ENCODE measurements at places on chromosomes 3 and 15.

GRCh38 chr3:58203541-58203940, 7.2 kb downstream of the DNASE1L3 start:
- no peak for DNase-seq

DNA sequence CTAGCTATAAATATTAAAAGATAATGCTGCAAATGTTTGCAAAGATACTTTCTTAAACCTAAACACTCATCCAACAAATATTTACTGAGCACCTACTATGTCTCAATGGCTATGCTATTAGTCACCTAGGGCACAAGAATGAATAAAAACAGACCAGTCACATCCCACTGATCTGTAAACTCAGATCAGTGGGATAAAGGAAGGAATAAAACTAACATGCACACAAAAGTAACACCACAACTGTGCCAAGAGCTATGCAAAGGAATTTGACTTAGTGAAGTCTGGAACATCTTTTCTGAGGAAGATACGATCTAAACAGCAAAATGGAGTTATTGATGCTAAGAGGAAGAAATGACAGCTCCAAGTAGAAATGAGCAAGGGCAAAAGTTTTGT, 56.6 kb downstream of the CBLB start:
- DNase-seq = no peak

GRCh38 chr15:66323312-66323928, 30.1 kb downstream of the DIS3L start:
- no peak for DNase-seq

DNA sequence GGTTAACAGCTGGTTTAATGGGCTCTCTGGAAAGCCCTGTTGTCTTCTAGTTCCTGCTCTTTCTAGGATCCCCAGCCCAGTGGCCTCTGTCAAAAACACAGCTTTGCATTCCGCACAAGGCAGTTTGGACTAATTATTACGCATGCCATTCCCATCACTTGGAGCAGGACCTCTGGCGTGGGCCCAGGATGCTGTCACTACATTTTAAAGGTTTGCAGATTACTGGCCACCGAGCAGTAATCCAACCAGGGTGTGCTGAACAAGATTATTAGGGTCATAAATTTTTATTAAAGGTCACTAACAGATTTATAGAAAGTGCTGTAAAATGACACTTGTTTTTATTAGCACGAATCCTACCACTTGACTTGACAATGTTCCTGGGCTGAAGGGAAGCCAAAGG, 143.6 kb upstream of the SLC6A11 start:
- no peak for DNase-seq

DNA sequence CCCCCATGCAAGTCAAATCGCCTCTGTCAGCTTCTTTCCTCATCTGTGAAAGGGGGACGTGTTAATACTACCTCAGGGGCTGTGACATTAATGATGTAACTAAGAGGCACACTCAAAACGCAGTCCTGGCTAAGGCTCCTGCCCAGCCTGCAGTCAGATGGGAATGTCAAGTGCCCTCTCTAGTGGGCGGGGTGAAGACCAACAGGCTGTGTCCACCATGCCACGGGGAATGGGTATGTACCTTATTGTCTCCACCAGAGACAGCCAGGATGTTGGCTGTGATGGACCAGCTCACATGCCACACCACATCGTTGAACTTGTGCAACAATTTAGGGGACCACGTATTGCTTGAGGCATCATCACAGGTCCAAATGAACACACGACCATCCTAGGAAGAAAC, 11.0 kb upstream of the GHRL start:
- DNase-seq = no peak

- DNase-seq = no peak
These were observed 22.4 kb downstream of the NIPA1 start for GRCh38 chr15:22808761-22809280.

GRCh38 chr15:62262305-62262941, 97.3 kb upstream of the C2CD4B start:
- DNase-seq = no peak

- DNase-seq = no peak
These were observed 1.2 kb downstream of the BRPF1 start for GRCh38 chr3:9732740-9733115.

DNA sequence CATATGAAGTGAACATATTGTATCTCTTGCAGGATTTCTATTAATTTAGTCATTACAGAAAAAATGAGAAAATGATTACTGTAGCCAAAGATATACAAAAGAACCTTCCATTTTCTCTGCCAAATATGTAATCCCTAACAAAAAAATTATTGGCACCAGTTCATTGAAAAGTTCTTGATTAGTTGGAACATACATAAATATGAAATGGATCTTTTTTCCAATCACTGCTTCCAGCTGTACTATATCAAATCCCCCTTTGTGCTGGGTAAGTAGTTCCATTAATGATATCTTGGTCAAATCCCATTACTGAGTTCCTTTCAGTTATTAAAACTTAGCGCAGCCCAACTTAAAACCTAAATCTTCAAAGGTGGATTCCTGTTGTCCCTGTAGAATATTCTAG, 263.8 kb downstream of the SLC9A9 start:
- no peak for DNase-seq

- peak; percentile 84 for DNase-seq
These were observed at the start of gene RPL14 for GRCh38 chr3:40456940-40457823. TSS of gene RPL14 (plus strand) at chr3:40457339. CDS start at chr3:40457472, 133 bp downstream.

- DNase-seq = no peak
These were observed 18.1 kb downstream of the MYO1E start for GRCh38 chr15:59354417-59355031.

DNA sequence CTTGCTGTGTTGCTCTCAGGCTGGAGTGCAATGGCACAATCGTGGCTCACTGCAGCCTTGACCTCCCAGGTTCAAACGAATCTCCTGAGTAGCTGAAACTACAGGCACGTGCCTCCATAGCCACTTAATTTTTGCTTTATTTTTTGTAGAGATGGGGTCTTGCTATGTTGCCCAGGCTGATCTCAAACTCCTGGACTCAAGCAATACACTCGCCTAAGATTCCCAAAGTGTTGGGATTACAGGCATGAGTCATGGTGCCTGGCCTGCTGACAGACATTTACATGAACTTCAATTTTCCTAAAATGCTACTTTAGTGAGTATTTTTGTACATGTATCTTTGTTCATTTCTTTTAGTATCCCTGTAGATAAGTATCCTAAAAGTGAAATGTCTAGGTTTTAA, 132.3 kb downstream of the SUCLG2 start:
- no peak for DNase-seq

GRCh38 chr3:154862265-154862664, 217.9 kb upstream of the MME start:
- peak; percentile 31 for DNase-seq

DNA sequence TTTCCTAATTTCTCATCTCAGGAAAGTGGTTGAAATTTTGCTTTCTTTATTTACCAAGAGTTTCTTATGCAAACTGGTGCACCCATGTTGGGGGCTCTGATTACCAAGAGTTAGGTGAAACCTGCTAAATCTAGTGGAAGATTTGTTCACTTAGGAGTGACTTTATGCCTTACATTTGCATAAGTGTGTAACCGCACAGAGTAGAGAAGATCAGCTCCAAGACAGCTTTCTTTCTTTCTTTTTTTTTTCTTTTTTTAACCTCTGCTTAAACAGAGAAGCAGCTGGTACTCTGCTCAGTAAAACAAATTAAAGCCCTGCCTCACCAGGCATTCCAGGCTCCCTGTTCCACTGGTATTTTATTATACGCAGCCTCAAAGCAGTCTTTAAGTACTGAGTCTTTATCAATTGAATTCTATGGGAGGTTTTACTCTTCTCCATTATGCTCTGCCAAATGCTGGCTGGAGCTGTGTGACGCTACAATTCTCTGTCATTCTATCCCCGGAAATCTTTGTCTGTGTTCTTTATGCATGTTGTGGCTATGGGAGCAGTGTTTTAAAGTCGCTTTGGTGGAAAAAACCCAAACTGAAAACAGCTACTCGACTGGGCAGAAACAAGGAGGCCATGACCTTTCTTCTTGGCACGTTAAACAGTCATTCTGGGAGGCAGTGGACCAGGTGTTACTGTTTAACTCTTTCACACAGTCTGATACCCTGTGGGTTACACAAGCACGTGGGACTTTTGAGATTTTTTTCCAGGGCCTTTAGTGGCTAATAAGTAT, 55.2 kb upstream of the GBE1 start:
- DNase-seq = no peak

- DNase-seq = no peak
These were observed 195.8 kb downstream of the PLCH1 start for GRCh38 chr3:155549087-155549486.

- DNase-seq = no peak
These were observed 609 bp downstream of the RNF13 start for GRCh38 chr3:149813367-149814281.

DNA sequence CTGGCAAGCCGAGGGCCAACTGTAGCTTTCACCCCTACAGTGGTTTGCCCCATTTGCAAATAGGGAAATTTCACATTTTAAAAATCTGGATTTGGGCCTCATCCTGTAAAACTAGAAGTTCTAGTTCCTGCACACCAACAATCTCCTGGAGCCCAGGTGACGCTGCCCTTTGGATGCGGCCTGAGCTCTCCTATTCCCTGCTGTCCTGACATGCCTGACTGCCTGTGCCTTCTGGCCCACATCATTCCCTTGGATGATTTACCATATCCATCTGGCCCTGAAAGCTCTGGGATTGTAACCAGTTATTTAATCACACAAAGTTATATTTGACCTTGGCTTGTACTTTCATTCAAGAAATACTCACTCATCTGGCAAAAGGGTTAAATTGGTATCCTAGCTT, 272.3 kb downstream of the ARRDC4 start:
- no peak for DNase-seq

- DNase-seq = no peak
These were observed 148.9 kb downstream of the OXSM start for GRCh38 chr3:25938566-25939325.

- no peak for DNase-seq
These were observed 855.7 kb upstream of the DPPA4 start for GRCh38 chr3:110193074-110193473.

GRCh38 chr3:66442254-66443117, 58.3 kb downstream of the LRIG1 start:
- no peak for DNase-seq

DNA sequence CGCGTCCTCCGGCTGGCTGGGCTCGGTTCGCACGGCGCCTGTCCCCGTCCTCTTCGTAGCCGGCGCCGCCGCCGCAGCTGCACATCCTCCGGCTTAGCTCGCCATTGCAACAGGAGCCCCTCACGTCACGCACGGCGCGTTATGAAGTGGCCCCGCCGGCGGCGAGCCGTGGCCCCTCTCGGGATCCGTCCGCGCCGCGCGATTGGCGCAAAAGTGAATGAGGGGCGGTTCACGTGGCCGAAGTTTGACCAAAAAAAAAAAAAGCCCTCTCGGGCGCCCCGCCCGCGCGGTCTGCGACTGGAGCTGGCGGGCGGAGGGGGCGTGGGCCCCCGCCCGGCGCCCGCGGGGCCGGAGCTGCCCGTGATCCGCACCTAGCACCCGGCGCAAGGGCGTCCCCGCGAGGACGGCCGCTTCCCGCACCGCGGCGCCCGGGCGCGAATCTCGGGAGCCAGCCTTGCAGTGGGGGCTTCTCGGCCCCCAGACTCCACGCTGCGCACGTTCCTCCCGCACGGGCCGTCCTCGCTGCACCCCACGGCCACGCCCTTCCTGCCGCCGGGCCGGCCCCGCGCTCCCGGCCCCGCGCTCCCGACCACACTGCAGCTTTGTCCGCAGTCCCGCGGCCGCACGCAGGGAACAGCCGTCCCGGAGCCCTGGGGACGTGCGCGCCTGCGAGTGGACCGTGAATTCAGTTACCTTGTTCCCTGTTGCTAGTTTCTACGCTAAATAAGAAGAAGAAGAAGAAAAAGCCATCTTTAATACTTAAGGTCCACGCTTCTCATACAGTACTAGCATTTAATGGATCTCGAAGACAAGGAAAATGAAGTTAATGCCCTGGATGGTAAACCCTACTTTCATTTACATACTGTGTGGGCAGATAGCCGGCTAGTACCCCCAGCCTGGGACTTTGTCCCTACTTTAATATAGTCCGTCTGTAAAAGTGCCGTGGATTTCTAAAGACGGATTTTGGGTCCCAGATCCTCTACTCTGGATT, at the start of gene CHSY1:
CHSY1 (minus strand) TSS at position 219 of the 991 bp plus-strand sequence. CDS start 592 bp downstream, outside the sequence.
- peak; percentile 46 for DNase-seq

DNA sequence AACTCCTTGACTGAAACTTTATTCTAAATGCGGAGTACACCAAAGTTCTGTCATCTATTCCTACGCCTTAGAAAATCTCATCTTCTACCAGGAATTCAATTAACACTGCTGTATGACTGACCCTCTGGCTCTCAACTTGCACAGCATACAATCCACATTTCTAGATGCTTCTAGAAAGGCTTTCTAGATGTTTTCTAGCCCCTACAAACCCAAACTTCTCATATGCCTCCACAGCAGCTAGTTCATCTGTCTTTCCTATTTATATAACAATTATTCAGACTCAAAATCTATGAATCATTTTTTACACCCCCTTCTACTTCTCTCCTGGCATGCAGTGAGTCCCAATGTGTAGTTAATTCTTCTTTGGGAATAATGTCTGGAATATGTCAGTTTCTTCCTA, 13.2 kb downstream of the INO80 start:
- DNase-seq = no peak

DNA sequence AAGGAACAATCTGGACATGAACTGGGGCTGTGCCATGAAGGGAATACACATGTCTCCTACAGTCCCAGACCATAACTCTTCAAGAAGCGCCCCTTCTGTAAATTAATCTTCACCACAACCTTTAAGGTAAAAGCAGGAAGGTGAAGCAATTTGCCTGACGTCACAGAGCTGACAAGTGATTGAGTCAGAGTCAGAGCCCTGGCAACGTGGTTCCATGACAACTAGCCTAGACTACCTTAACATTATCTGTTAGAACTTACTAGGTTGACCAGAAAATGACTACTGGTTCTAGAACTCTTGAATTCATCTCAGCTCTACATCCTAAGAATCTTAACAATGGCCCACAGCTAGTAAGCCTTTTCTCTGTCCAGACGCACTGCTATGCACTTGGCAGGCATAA, 124.6 kb downstream of the NTRK3 start:
- DNase-seq = no peak

- DNase-seq = no peak
These were observed 660 bp upstream of the RTF1 start for GRCh38 chr15:41416128-41416741.

Data from AG04449 (cell line).